GM03348 (cell line): ENCODE measurements at places on chromosomes 16 and 17.

DNA sequence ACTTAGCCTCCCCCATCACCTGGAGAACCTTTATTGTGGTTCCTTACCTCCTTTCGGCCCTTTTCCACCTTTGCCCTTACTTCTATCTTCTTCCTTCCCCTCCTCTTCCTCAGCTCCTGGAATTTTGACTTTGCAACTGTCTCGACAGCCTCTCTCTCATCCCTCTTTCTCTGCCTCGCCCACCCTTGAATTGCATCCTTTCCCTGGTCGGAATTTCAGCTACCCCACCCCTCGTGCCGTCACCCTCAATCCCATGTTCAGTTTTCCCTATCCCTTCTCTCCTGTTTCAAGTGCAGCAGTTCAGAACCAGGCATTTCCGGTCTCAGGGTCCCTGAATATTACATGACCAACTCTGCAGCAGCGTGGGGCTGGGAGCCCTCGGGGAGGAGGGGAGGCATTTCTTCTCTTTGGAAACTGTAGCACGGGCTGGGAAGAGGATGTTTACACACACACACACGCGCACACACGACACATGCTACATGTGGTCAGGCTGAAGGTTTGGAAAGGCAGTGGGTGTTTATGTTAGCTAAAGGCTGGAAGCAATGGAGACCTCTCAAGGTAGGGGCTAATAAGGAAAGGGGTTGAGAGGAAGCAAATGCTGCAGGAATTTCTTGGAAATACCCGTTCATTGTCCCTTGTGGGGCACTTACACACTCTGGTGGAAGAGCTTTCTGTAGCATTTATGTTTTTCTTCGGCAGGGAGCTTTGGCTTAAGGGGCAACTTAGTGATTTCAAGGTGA is 971 bp downstream of the MINK1 start:
- peak; percentile 46 for DNase-seq

DNA sequence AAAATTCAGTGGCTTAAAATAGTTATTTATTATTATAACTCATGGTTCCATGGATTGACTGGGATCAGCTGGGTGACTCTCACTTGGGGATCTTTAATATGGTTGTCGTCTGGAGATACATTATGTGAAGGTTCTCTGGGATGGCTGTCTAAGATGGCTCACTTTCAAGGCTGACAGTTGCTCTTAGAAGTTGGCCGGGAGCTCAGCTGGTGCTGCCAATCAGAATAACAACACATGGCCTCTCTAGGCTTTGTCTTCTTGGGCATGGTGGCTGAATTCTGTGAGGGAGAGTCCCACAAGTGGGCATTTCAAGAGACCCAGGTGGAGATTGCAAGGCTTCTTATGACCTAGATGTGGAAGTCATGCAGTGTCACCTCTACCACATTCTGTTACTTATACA is 269.7 kb downstream of the CA10 start:
- DNase-seq, result no peak

DNA sequence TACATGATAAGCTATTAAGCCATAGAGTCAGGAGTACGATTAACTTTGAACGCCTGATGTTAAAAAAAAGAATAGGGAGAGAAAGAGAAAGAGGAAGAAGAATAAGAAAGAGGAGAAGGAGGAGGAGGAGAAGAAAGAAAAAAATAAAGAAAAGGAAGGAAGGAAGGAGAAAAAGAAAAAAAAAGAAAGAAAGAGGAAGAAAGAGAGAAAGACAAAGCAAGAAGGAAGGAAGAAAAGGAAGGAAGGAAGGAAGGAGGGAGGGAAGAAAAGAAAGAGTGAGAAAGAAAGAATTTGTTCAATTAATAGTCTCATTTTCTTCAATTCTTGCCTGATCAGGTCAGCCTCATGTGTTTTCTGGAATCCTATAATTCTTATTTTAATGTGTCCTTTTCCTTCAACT is 33.7 kb downstream of the HS3ST2 start:
- no peak for DNase-seq

GRCh38 chr17:75917917-75918445 is 13.3 kb upstream of the MRPL38 start:
- no peak for DNase-seq

DNA sequence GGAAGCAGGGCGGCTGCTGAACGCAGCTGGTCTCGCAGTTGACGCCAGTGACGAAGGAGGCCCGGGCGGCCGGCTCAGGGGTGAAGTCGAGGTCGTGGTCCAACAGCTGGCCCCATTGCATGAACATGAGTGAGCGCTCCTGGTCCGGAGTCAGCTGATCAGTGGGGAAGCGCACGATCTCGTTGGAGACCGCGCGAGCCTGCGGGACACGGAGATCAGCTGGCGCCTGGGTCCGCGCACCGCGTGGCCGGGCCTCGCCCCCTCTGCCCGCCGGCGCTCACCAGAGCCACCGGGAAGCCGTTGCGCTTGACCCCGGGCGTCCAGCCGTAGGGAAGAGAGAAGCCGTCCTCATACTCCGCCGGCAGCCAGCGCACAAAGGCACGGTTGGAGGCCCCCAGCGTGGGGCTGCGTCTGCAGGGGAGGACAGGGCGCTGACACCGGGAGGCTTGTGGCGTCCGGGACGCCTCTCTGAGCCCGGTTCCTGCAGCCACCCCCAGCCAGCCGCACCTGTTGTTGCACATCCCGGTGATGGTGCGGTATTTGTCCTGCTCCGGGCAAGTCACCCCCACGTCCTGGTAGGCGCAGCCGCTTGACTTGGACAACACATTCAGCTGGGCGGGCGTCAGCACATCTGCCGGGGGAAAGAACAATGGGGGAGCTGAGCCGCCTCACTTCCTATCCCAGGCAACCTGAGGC is 1.6 kb downstream of the MPO start:
- DNase-seq, result peak; percentile 9

DNA sequence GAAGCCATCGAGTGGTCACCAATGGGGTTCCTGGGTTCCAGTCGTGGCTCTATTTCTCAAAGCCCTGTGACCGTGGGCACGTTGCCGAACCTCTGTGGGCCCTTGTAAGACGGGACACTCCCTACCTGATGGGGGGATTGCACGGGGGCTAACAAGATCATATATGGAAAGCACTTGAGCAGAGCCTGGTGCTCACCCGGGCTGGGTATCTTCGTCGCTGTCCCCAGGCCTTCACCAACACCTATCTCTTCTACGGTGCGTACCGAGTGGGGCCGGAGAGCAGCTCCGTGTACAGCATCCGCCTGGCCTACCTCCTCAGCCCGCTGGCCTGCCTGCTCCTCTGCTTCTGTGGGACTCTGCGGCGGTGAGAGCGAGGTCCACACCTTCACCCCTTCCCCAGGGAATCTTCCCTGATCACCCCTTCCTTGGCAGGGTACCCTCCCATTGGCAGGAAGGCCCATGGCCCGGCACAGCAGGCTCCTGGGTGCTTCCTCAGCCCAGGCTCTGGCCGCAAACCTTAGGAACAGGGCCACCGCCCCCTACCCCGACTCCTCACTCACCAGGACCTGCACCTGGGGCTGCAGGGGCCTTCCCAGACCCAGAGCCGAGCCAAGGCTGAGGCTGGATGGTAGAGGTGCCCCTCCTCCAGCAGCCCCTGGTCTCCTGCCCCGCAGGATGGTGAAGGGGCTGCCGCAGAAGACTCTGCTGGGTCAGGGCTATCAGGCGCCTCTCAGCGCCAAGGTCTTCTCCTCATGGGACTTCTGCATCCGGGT is 2.8 kb downstream of the TMC8 start:
- no peak for DNase-seq

DNA sequence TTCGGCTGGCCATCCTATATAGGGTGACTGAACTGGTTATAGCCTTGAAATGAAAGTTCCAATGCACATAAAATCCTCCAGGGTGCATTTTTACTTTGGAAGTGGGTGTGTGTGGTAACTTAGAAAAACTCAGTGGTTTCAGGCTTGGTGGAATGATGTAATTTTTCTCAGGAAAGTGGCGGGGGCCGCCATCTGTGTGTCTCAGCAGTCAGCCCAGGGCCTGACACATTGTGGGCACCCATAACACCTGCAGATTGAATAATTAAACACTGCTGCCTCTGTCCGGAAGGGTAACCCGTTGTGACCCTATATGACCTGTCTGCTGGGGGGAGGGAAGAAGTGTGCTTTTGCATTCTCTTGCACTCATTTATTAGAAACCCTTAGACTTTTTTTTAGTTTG is 2.2 kb upstream of the PDP2 start:
- DNase-seq, result peak; percentile 40

DNA sequence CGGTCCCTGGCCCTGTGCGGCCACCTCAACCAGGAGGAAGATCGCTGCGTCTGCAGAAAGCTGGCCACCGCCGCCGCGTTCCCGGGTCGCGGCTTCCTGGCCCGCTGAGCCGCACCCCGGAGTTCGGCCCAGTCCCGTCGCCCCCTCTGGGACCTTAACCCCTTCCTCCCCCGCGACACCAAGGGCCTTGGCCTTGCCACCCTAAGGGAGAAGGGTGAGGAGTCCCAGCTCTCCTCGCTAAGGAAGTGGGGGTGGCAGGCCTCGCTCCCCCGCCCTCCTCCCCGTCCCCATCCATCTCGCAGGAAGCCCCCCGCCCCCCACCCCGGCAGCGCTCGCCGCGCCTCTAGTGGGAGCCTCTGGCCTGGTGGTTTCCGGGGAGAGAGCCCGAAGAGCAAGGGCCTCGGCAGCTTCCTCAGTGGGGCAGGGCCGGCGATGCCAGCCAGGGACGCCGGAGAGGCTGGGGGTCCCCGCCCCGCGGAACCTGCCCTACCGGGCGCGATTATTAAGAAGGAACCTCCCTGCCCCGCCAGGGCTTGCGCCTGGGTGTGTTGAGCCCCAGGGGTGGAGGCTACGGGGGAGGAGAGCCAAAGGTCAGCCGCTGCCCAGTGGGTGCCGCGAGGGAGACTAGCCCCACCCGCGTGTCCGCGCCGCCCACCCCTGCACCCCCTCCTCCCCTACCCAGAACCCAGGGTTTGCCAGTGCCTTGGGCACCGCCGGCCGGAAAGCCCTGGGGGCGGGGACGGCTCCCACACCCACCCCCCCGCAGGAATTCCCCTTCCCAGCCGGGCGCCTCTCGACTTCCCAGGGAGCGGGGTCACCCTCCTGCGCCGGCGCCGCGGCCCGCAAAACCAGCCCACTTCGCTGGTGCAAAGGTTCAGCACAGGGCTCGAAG is 6.8 kb downstream of the CBX4 start:
- no peak for DNase-seq
